MCF 10A (cell line): ENCODE measurements at places on chromosomes 12 and 14. TPM values are rescaled to one million over a fixed set of nuclear protein-coding genes. Genes with fewer than 3 reads are reported as not detected.

The ZNF84 gene
- 24.4 and 30.3 TPM in 2 replicates for total RNA-seq

The DPPA3 gene
- total RNA-seq, result not detected in 2 replicates

The SHMT2 gene
- total RNA-seq, result 375 and 421 TPM in 2 replicates

DNA sequence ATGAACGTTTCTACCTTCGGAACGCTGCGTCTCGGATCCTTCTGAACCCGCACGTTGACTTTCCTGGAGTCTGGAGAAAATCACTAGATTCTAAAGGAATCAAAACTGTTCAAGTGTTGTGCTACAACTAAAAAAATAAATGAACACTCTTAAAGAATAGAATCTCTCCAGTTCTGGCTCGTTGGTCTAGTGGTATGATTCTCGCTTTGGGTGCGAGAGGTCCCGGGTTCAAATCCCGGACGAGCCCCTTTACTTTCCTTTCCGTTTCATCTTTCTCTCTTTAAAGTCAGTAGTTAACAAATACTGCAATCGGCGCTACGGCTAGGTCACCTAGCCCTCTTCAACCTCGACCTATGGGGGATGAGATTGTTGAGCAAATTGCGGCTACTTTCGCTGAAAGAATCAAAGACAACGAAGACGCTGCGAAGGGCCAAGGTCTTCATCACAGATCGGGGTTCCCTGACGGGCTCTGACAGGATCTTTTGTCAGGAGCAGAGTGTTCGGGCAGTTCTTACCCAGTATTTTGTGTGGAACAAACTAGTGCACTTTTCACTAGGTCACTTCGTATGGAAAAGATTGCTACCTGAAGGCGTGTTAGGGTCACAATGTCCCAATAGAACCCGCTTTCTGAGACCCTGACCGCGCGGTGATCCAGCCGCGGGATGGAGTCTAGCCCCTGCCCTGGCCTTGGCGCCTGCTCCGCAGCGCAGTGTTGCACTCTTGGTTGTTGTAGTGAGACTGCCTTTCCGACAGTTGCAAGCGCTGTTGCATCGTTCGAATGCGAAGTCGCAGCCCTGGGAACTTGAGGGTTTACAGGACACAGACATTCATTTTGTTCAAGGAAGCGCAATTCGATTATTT lies 8.4 kb downstream of the OR6S1 start:
- DNase-seq, result peak; percentile 82

DNA sequence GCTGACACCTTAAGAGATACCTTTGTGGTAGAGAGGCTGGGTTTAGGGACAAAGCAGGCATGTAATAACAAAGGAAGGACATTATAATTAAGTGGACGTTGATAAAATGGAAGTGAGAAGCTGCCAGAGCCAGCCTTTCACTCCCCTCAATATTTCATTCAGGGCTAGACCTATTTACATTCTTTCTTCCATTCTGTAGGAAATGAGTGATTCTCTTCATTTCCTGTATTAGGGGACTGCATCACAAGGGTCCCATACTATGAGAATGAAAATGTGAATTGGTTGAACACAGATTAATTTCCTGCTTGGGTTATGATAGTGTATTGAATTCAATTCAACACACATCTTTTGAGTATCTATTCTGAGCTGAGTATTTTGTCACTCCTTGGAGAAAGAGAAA lies 143.0 kb downstream of the OTOGL start:
- DNase-seq, result no peak

DNA sequence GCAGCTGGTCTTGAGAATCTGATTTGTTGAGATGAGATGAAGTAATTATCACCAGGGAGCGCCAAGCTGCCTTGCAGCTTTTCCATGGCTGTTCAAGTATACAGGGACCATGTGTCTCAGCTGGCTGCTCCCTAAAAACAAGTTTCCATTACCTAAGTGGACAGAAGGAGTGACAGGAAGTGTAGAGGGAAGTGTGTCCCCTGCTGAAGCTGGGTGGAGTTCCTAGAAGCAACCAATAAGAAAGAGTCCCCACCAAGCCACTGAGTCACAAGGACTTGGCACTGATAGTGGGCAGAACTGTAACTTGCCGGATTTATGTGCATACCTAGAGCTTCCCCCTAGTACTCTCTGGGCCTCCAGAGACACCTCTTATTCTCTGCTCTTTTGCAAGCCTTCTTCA lies 1.5 kb upstream of the GPX2 start:
- no peak for DNase-seq
